ENCODE measurements at places on chromosomes 2 and 18.

- DNase-seq = no peak
These were observed 92.1 kb downstream of the ZNF385B start for GRCh38 chr2:179769323-179769722.

- no peak for DNase-seq
These were observed 245.4 kb downstream of the GALR1 start for GRCh38 chr18:77495079-77495478.

GRCh38 chr2:160390544-160391455 lies 102.8 kb downstream of the RBMS1 start:
- no peak for DNase-seq

DNA sequence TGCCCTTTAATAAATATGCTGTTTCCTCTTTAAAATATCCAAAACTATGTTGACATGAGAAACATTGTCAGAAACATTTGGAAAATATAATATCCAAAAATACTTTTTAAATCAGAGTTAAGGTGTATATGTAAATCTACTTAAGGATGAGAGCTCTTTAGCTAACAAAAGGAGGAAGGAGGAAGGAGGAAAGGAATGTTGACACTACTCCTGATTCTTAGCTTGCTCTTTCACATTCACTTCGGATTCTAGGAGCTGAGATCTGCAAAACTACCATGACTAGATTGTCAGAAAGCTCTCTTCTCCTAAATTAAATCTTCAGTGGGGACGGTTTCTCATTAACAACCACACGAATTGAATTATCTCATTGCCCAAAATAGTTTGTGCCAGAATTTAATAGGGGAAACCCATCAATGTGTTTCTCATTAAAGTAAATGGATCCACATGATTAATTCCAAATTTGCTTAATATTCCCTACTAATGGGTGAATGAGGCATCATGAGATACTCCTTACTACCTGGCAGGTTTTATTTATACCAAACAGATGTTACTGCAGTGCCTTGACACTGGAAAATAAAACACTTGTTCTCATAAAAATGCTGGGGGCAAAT lies 509.1 kb downstream of the MBD2 start:
- no peak for DNase-seq
